ENCODE measurements at places on chromosomes 6 and 20.

GRCh38 chr6:149948011-149948410, 6.2 kb downstream of the ULBP2 start:
- no peak for DNase-seq

DNA sequence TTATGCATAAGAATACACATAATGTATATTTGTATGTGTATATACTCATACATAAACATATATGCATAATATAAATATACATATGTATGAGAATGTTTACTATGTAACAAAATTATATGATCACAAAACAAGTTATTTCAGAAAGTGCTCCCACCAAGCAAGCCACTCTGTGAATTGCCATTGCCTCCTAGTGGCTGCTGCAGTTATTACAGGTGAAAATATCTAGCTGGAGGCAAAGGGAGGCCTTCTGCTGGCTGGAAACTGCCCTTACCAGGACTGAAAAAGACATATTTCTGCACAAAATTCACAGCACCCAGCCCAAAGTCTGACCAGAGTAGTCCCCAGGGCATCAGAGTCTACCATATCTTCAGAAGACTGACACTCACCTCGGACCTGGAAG, 14.4 kb upstream of the ADAM33 start:
- no peak for DNase-seq

DNA sequence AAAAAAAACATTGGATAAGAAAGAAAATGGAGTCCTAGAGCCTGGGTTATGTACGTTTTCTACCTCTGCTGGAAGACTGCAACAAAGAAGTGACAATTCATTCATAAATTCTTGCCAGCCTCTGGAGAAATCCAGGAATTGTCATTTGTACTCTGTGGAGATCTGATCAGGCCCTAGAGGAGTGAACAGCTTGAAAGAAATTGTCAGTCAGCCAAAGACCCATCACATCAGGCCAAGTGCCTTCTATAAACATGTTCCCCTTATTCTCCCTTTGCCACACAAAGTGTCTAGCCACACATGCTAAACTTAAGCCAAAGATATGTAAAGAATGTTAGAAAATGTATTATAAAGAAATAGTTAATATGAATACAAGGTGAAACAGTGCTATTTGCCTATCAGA, 152.4 kb downstream of the ADAT2 start:
- DNase-seq, result peak; percentile 35

GRCh38 chr20:52619101-52619500, 353.1 kb upstream of the TSHZ2 start:
- peak; percentile 5 for DNase-seq

- no peak for DNase-seq
Measured at GRCh38 chr20:62726716-62727583, 18.3 kb downstream of the NTSR1 start.

GRCh38 chr6:100959280-100959679, 78.2 kb upstream of the ASCC3 start:
- no peak for DNase-seq

- no peak for DNase-seq
Measured at GRCh38 chr6:140124498-140124897, 750.0 kb upstream of the CITED2 start.

GRCh38 chr6:57198926-57199636, 23.0 kb downstream of the RAB23 start:
- DNase-seq, result no peak

DNA sequence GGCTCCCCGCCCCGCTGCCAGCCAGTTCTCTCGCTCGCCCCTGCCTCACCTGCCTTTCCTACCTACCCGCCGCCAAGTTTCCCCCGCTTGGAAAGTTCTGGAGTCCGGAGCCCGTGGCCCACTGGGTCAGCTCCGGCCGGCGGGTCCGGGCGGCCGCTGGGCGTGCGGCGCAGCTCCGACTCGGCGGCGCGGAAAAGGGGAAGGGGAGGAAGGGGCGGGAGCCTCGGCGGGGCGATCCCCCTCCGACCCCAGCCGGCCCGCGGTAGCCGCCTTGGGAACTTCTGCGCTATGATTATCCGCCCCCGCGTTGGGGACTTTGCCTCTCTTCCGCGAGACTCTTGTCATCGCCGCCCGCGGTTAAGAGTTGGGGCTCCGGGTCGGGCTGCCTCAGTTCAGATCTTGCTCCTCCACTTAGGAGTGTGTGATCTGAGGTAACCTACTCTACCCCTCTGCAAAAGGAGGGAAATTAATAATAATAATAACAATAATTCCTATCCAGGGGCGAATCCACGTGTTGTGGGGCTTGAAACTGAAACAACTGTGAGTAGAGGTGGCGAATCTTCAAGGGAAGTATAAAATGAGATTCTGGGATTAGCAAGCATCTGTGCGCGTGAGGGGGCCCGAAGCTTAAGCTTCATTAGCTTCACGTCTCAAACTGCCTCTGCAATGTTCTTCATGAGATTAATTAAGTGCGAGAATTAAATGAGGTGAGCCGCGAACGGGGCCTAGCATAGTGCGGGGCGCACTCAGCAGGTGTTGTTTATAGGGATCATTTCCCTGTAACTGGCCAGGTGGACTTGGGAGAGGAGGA, 30.8 kb downstream of the SF3B5 start:
- DNase-seq, result peak; percentile 16
